ENCODE measurements at places on chromosomes 1 and 21. TPM values are rescaled to one million over a fixed set of nuclear protein-coding genes. Genes with fewer than 3 reads are reported as not detected.

- DNase-seq = no peak
Measured at GRCh38 chr1:160219062-160219929, 14.1 kb downstream of the PEA15 start.

- DNase-seq = no peak
Measured at GRCh38 chr1:94332952-94333351, 85.2 kb upstream of the ABCD3 start.

GRCh38 chr1:206854401-206855129 is 10.9 kb upstream of the IL20 start:
- no peak for DNase-seq

DNA sequence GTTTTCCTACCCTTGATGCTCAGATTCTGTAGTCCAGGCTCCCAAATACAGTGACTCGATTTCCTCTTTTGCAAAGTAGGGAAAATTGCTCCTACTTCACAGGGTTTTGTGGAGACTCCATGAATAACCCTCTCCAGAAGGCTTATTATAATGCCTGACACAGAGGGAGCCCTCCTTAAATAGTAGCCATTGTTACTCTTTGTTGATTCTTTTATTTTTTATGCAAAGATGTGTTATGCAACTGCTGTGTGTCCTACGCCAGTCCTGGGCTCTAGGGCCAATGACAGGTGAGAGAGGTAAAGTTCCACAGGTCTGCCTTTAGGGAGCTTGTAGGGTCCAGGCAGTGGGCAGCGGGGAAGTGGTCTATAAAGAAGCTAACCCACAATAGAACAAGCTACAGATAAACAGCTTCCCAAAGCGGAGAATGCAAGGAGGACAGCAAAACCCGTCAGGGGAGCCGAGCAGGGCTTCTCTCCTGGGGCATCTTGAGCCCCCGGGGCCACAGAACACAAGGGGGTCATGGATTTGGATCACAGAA is 1.5 kb downstream of the AADACL3 start:
- no peak for DNase-seq

Gene TMEM61
- polyA plus RNA-seq = 1.5 TPM

GRCh38 chr1:35539073-35539823 is 18.0 kb downstream of the KIAA0319L start:
- no peak for DNase-seq

DNA sequence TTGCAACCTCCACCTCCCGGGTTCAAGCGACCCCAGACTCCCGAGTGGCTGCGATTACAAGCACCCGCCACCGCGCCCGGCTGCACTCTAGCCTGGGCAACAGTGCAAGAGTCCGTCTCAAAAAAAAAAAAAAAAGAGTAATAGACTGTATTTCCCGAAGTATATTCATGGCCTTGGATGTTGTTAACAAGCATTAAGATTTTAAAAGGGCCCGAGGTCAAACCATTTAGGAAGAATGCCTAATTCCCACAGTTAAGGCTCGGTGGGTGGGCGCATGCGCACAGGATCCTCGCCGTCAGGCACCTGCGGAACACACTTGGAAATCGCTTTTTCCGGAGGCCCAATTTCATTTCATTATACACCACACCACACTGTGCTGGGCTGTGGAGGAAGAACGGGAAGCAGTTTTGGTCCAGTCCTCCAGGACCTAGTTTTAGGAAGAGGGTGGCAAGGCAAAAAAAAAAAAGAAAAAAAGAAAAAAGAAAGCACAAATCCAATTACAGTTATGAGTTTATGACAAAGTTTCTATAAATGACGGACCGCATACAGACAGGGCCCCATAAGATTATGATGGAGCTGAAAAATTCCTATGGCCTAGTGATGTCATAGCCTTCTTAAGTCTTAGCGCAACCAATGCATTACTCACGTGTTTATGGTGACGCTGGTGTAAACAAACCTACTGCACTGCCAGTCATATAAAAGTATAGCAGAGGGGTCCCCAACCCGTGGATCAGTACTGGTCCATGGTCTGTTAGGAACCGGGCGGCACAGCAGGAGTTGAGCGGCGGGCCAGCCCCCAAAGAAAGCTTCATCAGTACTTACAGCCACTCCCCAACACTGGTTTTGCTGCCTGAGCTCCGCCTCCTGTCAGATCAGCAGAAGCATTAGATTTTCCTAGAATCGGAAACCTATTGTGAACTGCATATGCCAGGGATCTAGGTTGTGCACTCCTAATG is 38.2 kb downstream of the H3-3A start:
- no peak for DNase-seq

DNA sequence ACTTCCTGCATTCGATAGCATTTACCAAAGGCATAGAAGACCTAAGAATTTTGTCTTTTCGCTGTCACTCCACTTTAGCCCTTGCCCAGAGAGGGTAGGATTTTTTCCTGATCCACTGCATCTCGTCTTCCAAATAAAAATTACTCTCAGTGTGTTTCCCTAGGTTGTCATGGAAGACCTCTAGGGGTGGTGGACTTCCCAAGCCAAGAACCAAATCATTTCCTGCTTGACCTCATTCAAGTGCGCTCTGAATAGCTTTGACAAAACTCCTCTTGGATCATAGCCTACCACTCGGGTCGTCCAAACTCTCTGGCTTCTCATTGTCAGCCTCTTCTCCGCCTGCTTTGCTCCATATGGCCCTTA is 431 bp upstream of the C1orf52 start:
- DNase-seq = no peak

- no peak for DNase-seq
Measured at GRCh38 chr1:46175243-46175642, 356 bp downstream of the TSPAN1 start.

Gene ORC1
- polyA plus RNA-seq = 6.0 TPM

Gene NFASC
- 40.5 TPM for polyA plus RNA-seq

DNA sequence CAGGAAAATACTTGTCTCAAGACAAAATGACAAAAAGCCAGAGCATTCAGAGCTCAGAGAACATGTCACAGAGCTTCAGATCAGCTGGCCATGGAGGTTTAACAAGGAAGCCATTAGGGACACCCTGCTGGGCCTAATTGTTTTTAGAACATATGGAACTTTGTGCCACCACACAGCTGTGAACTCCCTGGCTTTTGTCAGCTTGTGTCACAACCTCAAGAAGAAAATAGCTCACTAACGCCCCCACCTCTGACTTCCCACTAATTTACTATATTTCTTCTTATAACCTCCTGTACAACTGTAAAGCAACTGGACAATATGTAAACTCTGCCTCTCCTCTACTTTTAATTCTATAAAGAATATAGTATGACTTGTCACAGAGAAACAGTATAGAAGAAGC is 21.0 kb upstream of the TDRD10 start:
- DNase-seq = no peak

- DNase-seq = no peak
Measured at GRCh38 chr1:101122452-101123166, 97.0 kb upstream of the DPH5 start.

Gene CD160
- 0.60 TPM for polyA plus RNA-seq

DNA sequence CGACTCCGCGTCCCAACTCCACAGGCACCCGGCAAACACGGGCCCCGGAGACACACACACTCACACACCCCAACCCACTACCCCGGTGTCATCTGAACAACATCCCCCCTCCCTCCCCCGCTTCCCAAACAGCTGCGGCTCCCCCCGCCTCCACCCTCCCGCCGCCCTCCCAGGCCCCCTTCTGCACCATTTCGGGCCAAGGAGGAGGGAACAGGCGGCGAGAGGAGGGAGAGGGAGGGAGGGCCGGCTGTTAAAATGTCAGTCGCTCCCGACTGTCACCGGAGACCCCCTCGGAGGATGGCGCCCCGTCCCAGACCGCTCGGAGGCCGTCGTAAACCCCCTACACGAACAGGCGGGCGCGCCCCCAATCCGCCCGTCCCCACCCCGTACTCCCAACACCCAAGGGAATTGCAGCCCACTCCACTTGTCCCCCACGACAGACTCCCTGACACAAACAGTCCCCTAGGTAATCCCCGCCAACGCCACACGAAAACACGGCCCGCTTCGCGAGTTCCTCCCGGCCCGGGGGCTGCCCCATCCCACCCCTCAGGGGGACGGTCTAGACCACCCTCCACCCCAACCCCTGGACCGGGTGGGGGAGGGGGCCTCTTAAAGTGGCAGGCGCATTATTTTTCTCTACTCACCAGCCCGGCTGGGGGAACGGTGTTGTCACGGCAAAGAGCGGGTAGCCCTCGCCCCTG is 583 bp downstream of the MEF2D start:
- no peak for DNase-seq

DNA sequence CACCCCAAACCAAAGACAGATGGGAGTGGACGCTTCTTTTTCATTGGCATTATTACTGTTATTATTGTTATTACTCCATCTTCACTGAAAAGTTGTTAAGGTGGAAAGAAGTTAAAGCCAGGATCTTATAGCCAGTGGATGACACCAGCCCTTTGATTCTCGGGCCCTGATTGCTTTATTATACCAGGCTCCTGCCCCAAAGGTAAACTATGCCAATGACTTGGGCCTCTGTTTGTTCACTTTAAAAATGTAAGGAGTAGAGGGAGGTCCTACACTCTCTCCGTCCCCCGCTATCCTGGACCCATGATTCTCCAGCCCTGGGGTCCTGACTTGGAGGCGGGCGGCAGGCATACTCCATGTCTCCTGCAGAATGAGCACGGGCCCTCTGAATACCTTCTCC is 106.8 kb downstream of the TOMM20 start:
- no peak for DNase-seq

GRCh38 chr1:85124091-85124490 is 75.8 kb upstream of the MCOLN3 start:
- no peak for DNase-seq

Gene MXRA8
- polyA plus RNA-seq = 164 TPM

Gene PEAR1
- 18.2 TPM for polyA plus RNA-seq

Gene LMX1A
- polyA plus RNA-seq = not detected

DNA sequence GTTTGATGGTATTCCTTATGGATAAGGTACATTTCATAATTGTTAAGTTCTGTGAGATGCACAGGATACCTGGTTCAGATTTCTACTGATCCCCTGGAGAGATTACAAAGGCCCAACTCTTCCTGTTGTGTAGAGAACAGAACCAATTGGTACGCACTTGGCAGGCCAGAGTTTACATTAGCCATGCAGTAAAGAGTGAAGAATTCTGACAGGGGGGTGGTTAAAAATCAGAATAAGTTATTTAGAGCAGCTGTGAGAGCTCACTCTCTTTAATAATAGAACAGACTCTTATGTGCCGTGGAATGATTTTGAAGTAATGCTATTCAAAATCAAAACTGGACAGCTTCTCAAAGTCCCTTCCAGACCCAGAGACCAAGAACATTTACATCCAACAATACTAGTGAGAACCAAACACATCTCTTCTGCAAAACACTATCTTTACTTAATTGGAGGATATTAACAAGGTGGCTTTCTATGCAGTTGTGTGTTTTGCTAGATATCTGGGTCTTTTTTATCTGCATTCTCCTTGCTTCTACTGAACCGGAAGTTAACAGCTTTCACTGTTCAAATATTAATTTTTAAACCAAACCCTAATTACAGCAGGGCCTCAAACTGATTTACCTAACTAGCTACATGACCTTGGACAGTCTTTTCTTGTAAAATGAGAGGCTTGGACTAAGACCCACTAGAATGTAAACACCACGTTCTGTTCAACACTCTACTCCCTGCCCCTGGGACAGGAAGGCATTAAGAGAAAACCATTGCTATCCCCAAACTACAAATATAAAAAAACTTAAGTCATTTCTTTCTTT is 4.0 kb downstream of the USP24 start:
- no peak for DNase-seq

- no peak for DNase-seq
Measured at GRCh38 chr1:156114101-156114918, at the start of gene LMNA. Gene LMNA (plus strand): TSS chr1:156114711. CDS start chr1:156114919, 208 bp downstream.

Gene CFHR2
- polyA plus RNA-seq = 0.19 TPM

GRCh38 chr1:9629445-9630201 is 21.9 kb upstream of the PIK3CD start:
- DNase-seq = no peak

DNA sequence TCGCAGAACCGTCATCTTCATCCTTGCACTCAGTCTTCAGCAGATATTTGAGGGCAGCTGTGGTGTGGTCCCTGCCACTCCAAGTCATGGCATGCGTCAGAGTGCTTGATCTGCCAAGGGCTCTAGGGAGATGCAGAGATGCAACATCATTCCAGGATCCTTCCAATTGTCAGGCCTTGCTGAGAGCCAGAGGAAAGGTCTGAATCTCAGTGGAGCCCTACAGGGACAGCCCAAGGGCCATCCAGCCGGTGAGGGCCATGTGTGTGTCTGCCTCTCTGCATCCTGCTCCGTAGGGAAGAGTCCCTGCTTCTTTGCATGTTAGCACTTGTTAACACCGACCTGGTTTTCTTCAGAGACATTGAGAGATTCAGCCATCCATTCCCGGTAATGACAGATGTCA is 17.6 kb downstream of the MAPKAPK2 start:
- DNase-seq = no peak

Gene TLCD4
- 6.2 TPM for polyA plus RNA-seq

Gene RORC
- 0.95 TPM for polyA plus RNA-seq

DNA sequence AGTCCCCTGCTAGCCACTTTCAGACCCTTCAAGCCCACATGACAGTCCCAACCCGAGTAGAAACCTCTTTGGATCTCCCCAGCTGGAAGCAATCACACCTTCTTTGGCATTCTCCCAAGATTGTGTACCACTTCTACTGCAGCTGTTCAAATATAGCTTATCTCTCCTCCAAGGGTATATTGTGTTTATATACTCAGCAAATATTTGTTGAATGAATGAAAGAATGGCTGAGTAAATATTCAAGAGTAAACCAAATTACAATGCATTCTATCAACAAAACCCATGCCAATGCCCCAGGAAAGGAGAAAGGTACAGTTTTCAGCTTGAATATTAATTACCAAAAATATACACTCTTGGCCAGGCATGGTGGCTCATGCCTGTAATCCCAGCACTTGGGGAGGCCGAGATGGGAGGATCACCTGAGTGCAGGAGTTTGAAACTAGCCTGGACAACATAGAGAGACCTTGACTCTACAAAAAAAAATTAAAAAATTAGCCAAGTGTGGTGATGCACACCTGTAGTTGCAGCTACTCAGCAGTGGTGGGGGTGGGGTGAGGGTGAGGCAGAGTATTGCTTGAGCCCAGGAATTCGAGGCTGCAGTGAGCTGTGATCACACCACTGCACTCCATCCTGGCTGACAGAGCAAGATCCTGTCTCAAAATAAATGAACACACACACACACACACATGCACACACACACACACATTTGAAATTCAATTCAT is 68.5 kb downstream of the NIBAN1 start:
- no peak for DNase-seq

Gene ABL2
- polyA plus RNA-seq = 8.9 TPM

Gene C1orf141
- polyA plus RNA-seq = not detected

DNA sequence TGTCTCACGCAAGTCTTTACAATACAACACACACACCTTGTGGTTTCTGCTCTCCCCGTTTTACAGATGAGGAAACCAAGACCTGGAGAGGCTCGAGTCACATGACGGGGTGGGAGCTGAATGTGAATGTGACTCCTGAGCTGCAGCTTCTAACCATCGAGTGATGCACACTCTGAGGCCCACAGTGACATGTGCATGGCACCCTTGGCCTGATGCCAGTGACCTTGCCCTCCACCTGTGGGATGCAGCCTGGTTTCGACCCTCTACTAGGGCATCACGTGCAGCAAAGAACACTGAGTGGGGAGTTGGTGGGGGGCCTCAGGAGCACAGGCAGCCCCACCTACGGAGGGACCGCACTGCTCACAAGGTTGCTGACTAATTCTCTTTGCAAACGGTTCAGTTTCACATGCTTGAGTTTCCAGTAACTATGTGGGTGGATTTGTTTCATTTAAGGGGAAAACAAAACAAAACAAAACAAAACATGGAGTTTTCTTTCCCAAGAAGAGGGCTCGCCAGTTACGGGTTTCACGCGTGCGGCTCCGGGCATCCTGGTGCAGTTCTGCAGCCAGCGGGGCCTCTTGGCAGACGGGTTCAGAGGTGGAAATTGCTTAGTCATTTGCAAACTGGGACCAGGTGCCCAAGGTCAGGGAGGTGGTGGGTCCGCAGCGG is 22.9 kb downstream of the SPSB1 start:
- DNase-seq = no peak

Gene MMP23B
- 16.0 TPM for polyA plus RNA-seq

Gene CAPN8
- 4.8 TPM for polyA plus RNA-seq

Gene PPIE
- polyA plus RNA-seq = 60.4 TPM
